ENCODE measurements at places on chromosomes 12 and 14.

GRCh38 chr12:99079811-99080210, 434.7 kb downstream of the APAF1 start:
- H3K4me1 ChIP-seq: no peaks in the 10 kb centered on the region
- no peak overlapping the region for H3K27ac ChIP-seq

DNA sequence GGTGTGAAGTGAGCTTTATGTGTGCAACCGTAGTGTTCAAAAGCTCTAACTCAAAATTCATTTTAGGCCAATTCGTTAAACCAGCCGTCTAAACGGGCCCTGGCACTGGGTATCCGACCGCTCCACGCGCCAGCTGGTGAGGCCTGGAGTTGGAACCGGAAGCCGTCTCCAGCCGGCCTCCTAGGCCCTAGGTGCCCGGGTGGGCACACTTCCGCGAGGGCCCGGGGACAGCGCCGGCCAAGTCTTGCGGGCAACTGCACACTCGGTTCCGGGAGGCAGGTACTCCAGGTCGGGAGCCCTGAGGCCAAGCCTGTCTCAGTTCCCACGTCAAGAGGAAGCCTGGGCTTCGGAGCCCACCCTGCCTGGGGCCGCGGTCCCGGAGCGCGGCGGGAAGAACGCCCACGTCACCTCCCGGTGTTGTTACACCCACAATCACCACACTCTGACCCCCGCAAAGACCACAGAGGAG, 16.2 kb downstream of the OTX2 start:
- H3K27ac ChIP-seq: no peak overlapping the region
- DNase-seq: no peak
- H3K36me3 ChIP-seq: no peaks in the 10 kb centered on the region
- peaks cover 5% of the 10 kb centered on the region for H3K4me1 ChIP-seq
- H3K27me3 ChIP-seq: peaks cover 44% of the 10 kb centered on the region

DNA sequence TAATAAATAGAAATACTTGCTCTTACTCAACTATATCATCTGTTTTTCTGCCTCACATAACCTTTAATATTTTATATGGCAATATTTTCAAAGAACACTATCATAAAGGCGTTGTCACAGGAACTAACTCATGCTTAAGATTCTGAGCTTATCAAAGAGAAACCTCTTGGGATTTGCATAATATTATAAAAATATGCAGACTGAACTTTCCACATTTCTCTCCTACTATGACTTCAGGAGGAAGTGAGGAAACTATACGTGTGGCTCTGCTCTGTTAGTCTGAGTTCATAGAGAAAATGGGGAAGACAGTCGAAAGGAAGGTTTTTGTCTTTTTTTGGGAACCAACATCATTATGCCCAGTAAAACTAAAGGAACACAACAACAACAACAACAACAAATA, 124.7 kb downstream of the GARIN6 start:
- no peak for DNase-seq
- H3K27ac ChIP-seq: no peak overlapping the region
- H3K36me3 ChIP-seq: no peaks in the 10 kb centered on the region

DNA sequence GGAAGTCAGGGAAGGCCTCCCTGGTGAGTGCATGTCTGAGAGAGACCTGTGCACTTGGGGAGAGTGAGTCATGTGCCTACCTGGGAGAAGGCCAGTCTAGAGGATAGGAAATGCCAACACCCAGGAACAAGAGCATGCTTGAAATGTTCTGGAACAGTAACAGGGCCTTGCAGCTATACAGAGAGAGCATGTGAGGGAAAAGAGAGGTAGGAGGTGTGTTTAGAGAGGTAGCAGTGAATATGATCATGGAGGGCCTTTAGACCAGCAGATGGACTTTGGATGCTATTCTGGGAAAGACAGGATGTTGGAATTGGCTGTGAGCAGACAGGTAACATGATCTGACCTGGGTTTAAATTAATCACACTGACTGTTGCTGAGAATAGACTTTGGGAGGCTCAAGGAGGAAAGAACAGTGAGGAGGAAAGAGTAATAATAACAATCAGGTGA, 1143.6 kb downstream of the FLRT2 start:
- no peak overlapping the region for H3K27ac ChIP-seq
- no peaks in the 10 kb centered on the region for H3K36me3 ChIP-seq
- no peak overlapping the region for H3K4me3 ChIP-seq
- no peak for DNase-seq

DNA sequence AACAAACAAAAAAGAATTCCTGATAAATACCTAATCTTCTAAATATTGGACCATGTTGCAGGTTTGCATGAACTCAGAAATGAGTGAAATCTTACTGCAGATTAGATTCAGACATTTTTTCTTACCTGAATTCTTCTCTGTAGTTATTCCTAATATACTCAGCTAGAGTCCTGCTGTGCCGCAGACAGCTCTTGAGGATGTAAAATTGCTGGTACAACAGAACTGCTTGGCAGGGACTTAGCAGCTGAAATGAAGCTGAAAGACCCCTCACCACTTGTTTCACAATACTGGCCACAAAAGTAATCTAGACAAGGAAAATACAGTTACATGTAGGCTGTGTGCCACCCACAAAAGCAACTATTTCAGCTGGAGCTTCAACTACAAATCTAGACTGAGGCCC, 48.3 kb upstream of the KICS2 start:
- H3K27ac ChIP-seq: no peak overlapping the region
- H3K27me3 ChIP-seq: no peaks in the 10 kb centered on the region
- H3K4me3 ChIP-seq: no peak overlapping the region
- H3K36me3 ChIP-seq: no peaks in the 10 kb centered on the region

- no peak overlapping the region for H3K4me3 ChIP-seq
- H3K36me3 ChIP-seq: no peaks in the 10 kb centered on the region
- H3K27me3 ChIP-seq: no peaks in the 10 kb centered on the region
- no peak for DNase-seq
These were observed 11.5 kb downstream of the CCND2 start for GRCh38 chr12:4285070-4285469.

- no peaks in the 10 kb centered on the region for H3K4me1 ChIP-seq
- no peak for DNase-seq
- no peaks in the 10 kb centered on the region for H3K27me3 ChIP-seq
- H3K36me3 ChIP-seq: no peaks in the 10 kb centered on the region
These were observed 338.9 kb downstream of the AEBP2 start for GRCh38 chr12:19778172-19778571.

- no peaks in the 10 kb centered on the region for H3K36me3 ChIP-seq
- H3K4me1 ChIP-seq: no peaks in the 10 kb centered on the region
- no peak for DNase-seq
- no peak overlapping the region for H3K27ac ChIP-seq
- no peak overlapping the region for H3K4me3 ChIP-seq
These were observed 7.3 kb downstream of the STAT6 start for GRCh38 chr12:57103856-57104255.

- no peak for DNase-seq
- H3K36me3 ChIP-seq: no peaks in the 10 kb centered on the region
- no peaks in the 10 kb centered on the region for H3K4me1 ChIP-seq
- H3K27me3 ChIP-seq: no peaks in the 10 kb centered on the region
- H3K27ac ChIP-seq: no peak overlapping the region
These were observed 42.5 kb upstream of the AKAP6 start for GRCh38 chr14:32286602-32287001.

- peak; percentile 54 for DNase-seq
- peak overlapping the region; percentile 62 for H3K4me3 ChIP-seq
- H3K27ac ChIP-seq: peak overlapping the region; percentile 75
- H3K36me3 ChIP-seq: no peaks in the 10 kb centered on the region
- H3K27me3 ChIP-seq: no peaks in the 10 kb centered on the region
These were observed 778 bp downstream of the SLC8B1 start for GRCh38 chr12:113333877-113334785.

GRCh38 chr14:24335461-24336171, 745 bp upstream of the ADCY4 start:
- peak overlapping the region; percentile 22 for H3K27ac ChIP-seq
- peaks cover 49% of the 10 kb centered on the region for H3K4me1 ChIP-seq
- H3K36me3 ChIP-seq: no peaks in the 10 kb centered on the region
- DNase-seq: no peak

DNA sequence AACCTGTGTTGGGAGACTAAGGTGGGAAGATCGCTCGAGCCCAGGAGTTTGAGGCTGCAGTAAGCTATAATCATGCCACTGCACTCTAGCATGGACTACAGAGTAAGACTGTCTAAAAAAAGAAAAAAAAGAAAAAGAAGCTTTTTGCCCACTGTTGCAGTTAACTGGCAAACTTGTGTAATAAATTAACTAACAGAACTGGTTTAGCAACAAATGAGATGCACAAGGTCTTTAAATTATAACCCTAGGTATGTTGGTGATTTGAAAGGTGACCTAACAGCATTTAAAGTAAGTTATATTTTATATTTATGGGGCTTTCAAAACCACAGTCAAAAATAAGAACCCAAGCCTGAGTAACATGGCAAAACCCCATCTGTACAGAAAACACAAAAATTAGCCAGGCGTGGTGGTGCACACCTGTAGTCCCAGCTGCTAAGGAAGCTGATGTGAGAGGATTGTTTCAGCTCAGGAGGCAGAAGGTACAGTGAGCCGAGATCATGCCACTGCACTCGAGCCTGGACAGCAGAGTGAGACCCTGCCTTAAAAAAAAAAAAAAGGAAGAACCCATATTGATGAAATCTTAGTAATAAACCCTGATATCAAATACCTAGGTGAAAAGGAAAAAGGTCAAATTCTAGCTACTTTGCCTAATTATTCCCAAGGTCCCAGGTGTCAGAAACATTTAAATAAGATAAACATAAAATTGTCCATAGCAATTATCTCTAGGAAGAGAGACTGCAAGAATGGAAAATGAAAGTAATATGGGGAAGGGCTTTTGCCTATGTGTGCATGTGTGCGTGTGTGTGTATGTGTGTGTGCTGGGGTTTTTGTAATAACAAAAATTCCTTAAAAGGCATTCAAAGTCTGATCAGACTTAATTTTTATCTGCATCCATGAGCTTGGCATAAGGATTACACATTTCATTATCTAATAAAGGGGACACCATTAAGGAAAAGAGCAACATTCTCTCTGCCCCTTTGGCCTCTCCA, 15.4 kb downstream of the SYNE2 start:
- peak overlapping the region; percentile 40 for H3K27ac ChIP-seq
- no peaks in the 10 kb centered on the region for H3K36me3 ChIP-seq
- H3K27me3 ChIP-seq: no peaks in the 10 kb centered on the region
- H3K4me1 ChIP-seq: peaks cover 12% of the 10 kb centered on the region
- no peak overlapping the region for H3K4me3 ChIP-seq

- no peaks in the 10 kb centered on the region for H3K36me3 ChIP-seq
- no peaks in the 10 kb centered on the region for H3K27me3 ChIP-seq
- no peak overlapping the region for H3K27ac ChIP-seq
- no peak overlapping the region for H3K4me3 ChIP-seq
- no peak for DNase-seq
These were observed 30.6 kb upstream of the DLGAP5 start for GRCh38 chr14:55221968-55222367.

- H3K4me3 ChIP-seq: peak overlapping the region; percentile 26
- no peak for DNase-seq
- H3K36me3 ChIP-seq: no peaks in the 10 kb centered on the region
- peaks cover 18% of the 10 kb centered on the region for H3K4me1 ChIP-seq
- H3K27ac ChIP-seq: peak overlapping the region; percentile 75
These were observed 3.7 kb downstream of the ITGA5 start for GRCh38 chr12:54415221-54415929.

DNA sequence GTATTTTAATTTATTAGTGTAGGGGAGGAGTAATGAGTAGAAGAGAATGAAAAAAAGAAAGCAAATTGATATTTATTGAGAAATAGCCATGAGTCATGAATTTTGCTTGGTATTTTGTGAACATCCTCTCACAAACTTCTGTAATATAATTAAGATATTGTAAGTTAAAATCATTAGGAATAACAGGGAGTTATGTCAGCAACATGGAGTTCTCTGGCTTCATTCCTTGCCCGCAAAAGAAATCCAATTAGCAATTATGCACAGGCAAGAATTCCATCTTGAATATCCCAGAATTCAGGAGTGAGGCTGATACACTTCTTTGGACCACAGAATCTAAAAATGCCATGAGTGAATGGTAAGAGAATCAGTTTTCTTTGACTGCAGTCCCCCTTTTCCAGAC, 94.3 kb upstream of the PTHLH start:
- no peak overlapping the region for H3K4me3 ChIP-seq
- no peaks in the 10 kb centered on the region for H3K27me3 ChIP-seq
- no peaks in the 10 kb centered on the region for H3K36me3 ChIP-seq
- no peak overlapping the region for H3K27ac ChIP-seq
- H3K4me1 ChIP-seq: no peaks in the 10 kb centered on the region
- no peak for DNase-seq

DNA sequence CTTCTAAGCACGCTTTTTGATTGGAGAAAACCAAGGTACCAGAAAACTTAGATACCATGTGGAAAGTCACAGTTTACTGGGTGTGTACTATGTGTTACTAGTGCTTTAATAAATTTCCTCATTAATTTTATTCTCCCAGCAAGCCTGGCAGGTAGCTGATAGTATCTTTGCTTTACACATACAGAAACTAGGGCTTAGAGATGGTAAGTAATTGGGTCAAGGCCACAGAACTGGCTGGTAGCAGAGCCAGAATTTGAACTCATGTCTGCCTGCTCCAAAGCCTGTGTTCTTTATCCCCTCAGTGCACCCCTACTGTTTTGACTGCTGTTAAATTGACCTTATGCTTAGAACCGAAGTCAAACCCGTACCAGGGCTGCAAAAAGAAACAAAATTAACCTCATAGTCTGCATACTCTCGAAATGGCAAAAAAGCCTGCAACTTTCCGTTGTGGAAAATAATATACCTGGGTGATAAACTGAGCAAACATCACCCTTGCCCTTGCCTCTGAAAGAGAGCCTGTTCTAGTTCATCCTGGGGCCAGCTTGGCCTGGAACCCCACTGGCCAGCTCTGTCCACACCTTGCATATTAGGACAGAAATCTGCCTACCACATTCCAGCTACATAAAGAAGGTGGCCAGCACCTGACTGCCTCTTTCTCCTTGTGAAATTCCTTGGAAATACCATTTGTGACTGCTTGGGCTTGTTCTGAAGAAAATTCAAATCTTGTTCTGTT, 118.9 kb downstream of the ETV6 start:
- H3K4me3 ChIP-seq: no peak overlapping the region
- H3K4me1 ChIP-seq: peaks cover 18% of the 10 kb centered on the region
- H3K36me3 ChIP-seq: no peaks in the 10 kb centered on the region
- H3K27ac ChIP-seq: no peak overlapping the region

GRCh38 chr12:51905471-51906429, 1.6 kb upstream of the ACVRL1 start:
- no peaks in the 10 kb centered on the region for H3K4me1 ChIP-seq
- peak; percentile 82 for DNase-seq
- H3K27me3 ChIP-seq: no peaks in the 10 kb centered on the region
- no peaks in the 10 kb centered on the region for H3K36me3 ChIP-seq

DNA sequence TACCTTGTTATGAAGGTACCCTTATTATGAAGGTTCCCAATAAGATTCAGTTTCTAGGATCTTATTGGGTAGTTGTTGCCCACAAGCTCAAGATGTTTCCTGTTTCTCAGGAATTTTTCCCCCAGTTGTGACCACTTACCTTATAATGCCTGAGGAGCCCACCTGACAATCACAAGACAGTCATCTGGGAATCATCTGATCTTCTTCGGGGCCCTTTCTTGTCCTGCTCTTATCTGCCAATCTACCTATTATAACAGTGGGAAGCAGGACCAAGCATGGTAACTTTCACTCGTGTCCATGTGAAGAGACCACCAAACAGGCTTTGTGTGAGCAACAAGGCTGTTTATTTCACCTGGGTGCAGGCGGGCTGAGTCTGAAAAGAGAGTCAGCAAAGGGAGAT, 825.5 kb downstream of the BCL11B start:
- no peak overlapping the region for H3K4me3 ChIP-seq
- no peaks in the 10 kb centered on the region for H3K4me1 ChIP-seq
- no peaks in the 10 kb centered on the region for H3K27me3 ChIP-seq
- H3K27ac ChIP-seq: no peak overlapping the region
